ENCODE measurements at places on chromosomes 7 and 10.

DNA sequence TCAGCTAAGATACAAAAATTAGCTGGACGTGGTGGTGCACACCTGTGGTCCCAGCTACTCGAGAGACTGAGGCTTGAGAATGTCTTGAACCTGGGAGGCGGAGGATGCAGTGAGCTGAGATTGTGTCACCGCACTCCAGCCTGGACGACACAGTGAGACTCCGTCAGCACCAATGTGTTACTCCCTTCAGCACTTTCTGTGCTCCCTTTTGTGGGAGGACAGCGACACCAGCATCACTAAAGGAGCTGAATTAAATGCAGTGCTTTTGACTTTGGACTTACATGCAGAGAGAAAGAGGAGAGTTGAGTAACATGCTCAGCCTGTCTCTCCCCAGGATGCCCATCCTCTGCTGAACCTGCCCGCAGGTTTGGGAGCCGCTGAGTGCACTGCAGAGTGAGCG is 92.2 kb upstream of the RHEB start:
- DNase-seq, result no peak

- DNase-seq, result no peak
Measured at GRCh38 chr7:43387932-43388331, 195.0 kb upstream of the STK17A start.

- no peak for DNase-seq
Measured at GRCh38 chr10:12556039-12556438, 206.7 kb downstream of the CAMK1D start.

DNA sequence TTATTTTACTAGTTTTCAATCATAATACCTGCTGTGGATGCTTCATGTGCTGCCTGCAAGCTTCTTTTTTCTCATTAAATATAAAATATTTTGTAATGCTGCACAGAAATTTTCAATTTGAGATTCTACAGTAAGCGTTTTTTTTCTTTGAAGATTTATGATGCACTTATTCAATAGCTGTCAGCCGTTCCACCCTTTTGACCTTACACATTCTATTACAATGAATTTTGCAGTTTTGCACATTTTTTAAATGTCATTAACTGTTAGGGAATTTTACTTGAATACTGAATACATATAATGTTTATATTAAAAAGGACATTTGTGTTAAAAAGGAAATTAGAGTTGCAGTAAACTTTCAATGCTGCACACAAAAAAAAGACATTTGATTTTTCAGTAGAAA is 103.0 kb downstream of the PTEN start:
- DNase-seq, result no peak

GRCh38 chr7:40700653-40701421 is 566.0 kb downstream of the SUGCT start:
- DNase-seq, result no peak

- no peak for DNase-seq
Measured at GRCh38 chr10:71663311-71663710, 56.3 kb downstream of the C10orf105 start.

DNA sequence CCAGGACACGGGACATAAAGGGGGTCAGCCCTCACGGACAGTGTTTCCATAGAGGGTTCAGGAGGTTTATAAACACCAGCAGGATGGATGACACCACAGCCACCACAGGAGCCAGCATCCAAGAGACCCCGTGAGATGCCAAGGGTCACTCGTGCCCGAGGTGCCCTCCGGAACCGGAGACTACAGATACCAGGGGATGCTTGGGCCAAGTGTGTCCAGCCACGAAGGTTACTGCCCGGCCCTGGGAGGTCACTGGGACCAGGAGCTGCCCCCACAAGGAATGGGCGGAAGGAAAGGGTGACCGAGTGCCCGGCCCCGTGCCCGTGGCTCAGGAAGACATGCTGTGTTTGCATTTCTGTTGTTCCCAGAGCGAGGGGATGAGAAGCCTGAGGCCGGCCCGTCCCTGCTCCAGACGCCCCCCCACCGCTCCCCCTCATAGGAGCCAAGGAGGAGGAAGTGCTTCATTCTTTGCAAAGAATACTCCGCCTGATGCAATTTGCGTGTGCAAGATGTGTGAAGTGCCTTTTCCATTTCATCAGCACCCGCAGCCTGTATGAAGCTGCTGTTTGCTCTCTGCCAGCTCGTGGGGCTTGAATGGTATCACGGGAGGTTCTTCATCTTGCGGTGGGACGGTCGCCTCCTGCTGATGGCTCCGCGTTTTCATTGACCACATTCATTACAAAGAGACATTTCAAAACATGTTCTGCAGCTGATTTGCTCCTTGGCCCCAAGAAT is 176.4 kb downstream of the ELFN1 start:
- DNase-seq, result no peak

DNA sequence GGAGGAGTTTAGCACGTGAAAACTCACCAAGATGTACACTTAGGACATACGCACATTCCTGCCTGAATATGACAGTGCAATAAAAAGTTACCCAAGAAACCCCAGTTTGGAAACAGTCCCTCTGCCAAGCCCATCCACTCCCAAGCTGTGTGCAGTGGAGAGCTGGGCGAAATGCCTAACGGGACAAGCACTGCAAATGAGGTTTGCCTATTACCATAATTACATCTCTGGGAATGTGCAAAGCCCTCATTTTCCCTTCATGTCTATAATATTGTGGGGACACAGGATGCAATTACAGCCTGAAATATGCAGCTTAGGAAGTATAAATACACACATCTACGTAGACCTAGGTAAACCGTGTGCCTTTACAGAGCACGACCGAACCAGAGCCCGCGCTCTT is 117.5 kb downstream of the PLXNA4 start:
- no peak for DNase-seq

DNA sequence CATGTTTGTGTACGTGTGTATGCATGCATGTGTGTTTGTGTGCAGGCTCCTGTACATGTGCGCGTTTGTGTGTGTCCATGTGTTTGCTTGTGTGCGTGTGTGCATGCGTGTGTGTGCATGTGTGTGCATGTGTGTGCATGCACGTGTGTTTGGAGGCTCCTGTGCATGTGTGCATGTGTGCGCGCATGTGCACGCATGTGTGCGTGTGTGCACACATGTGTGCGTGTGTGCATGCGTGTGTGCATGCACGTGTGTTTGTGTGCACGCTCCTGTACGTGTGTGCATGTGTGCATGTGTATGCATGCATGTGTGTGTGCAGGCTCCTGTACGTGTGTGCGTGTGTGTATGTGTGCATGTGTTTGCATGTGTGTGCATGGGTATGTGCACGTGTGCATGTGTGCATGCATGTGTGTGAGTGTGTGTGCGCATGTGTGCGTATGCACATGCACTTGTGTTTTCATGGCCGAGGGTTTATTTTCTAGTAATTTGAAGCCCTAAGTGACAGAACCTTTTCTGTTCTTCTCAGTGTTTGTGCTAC is 59.2 kb downstream of the INPP5A start:
- DNase-seq, result no peak

GRCh38 chr7:135151533-135151932 is 3.7 kb downstream of the TMEM140 start:
- DNase-seq, result no peak

- DNase-seq, result no peak
Measured at GRCh38 chr7:7556852-7557251, 9.8 kb upstream of the MIOS start.

DNA sequence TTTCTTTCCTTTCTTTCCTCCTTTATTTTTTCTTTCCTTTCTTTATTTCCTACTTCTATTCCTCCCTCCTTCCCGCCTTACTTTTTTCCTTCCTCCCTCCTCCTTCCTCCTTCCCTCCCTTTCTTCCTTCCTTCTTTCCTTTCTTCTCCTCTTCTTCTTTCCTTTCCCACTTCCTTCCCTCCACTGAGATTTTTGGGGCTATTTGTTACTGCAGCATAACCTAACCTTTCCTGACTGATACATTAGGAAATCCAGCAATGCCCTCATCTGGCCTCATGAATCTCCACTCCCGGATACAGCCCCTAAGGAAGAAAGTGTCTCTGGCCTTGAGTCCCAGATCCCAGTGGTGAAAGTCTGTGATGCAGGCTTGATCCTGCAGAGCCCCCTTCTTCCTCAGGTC is 38.6 kb upstream of the BAIAP2L1 start:
- no peak for DNase-seq

- DNase-seq, result no peak
Measured at GRCh38 chr7:13282377-13282980, 595.0 kb downstream of the ARL4A start.

DNA sequence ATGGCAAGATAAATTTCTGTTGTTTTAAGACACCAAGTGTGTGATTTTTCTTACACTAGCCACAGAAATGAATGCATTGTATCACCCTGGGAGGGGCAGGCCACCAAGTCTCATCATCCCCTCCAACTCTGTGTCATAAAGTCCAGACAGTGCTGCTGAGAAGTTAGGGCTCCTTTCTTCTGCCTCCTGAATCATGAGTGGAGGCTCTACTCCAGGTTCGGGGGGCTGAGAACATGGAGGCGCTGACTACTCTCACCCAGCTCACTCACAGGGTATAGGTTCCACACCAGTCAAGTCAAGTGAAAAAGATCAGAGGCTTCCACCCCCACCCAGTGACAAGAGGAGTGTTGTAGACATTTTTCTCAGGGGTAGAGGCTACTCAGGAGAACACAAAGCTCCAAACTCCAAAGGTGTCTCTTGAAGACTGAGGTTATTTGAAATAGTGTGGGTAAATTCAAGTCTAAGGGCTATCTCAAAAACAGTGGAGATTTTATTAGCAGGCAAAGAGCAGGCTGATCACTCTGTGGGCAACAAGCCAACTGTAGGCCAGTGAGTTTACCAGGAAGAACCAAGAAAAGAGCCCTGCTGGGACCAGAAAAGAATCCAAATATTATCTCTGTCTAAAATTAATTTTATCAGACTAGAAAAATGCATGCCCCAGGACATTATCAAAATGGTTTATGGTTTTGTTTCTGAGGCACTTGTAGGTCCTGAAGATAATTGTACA is 118.6 kb upstream of the RET start:
- no peak for DNase-seq

GRCh38 chr7:63925626-63926460 is 72.8 kb upstream of the ZNF722 start:
- DNase-seq, result peak; percentile 56

Measured in stimulated activated CD4-positive, alpha-beta T cell treated with anti-CD3 and anti-CD28 coated beads, Interleukin-1b, Interleukin-23, amount 100 ng/mL, for 24 hours (primary cell).